Neural progenitor cell (in vitro differentiated cells): ENCODE measurements at places on chromosomes 12 and 14.

DNA sequence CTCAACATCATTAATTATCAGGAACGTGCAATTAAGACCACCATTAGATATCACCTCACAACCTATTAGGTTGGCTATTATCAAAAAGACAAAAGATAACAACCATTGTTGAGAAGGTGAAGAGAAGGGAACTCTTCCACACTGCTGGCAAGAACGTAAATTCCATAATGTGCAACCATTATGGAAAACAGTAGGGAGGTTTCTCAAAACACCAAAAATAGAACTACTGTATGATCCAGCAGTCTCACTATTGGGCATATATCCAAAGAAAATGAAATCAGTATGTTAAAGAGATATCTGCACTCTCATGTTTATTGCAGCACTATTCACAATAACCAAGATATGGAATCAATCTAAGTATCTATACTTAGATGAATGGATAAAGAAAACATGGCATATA is 51.6 kb upstream of the OR4E1 start:
- DNase-seq: no peak

- no peak for DNase-seq
Measured at GRCh38 chr12:24741216-24741615, 207.7 kb downstream of the BCAT1 start.

DNA sequence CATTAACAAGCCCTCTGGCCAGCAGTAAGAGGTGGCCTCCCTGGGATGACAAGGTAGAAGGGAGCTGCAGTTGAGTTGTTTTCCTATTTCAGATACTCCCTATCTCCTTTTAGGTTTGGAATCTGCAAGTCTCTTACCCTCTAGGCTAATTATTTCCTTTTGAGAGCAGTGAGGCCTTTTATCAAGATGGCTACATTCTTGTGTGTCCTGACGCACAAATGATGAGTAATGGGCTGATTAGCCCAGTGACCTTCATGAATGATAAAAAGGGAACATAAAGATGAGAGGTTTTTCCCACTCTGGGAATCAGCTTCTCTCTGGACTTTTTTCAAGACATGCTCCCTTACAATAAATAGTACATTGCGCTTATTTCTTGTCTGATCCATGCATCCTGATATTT is 22.9 kb downstream of the DYRK2 start:
- no peak for DNase-seq

GRCh38 chr14:21300892-21301291 is 21.0 kb downstream of the RPGRIP1 start:
- DNase-seq: peak; percentile 77

- peak; percentile 37 for DNase-seq
Measured at GRCh38 chr12:124426594-124427555, 132.0 kb downstream of the RFLNA start.
